Activated CD4-positive, alpha-beta T cell treated with anti-CD3 and anti-CD28 coated beads for 4 hours (primary cell): ENCODE measurements at places on chromosomes 12 and 14.

DNA sequence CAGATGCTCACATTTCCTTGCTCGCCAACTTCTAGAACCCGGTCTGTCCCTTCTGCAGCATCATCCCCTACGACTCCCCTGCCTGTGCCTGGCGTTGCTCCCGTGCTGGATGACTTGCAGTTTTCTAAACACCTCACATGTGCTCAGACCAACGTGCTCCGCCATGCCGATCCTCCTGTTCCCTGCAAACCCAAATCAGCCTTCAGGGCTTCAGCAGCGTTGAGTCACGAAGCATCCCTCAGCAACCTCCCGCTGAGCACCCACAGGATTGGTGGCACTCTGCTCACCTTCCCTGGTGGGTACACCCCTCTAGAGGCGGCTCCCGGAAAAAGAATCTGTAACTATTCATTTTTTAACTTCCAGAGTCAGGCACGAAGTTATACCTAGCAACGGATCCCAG is 2.8 kb upstream of the PIWIL1 start:
- DNase-seq = no peak

GRCh38 chr12:117151403-117152031 is 38.8 kb downstream of the FBXO21 start:
- DNase-seq = no peak

DNA sequence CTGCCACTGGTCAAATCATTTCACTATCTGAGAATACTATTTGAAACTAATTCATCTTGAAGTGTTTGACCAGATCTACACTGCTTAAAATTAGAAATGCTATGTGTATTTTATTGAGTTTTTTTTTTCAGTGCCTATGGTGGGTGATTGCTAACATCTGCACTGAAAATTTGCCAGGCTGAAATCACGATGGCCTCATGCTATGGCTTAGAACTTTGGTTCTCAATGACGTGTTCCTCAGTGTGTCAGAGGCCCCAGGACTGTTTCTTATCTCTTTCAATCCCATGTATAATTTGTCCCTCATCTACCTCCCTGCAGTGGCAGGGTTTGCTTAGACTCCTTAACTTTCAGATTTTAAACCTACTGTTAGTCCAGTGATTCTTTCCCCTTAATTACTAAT is 36.2 kb upstream of the NKX2-8 start:
- no peak for DNase-seq

DNA sequence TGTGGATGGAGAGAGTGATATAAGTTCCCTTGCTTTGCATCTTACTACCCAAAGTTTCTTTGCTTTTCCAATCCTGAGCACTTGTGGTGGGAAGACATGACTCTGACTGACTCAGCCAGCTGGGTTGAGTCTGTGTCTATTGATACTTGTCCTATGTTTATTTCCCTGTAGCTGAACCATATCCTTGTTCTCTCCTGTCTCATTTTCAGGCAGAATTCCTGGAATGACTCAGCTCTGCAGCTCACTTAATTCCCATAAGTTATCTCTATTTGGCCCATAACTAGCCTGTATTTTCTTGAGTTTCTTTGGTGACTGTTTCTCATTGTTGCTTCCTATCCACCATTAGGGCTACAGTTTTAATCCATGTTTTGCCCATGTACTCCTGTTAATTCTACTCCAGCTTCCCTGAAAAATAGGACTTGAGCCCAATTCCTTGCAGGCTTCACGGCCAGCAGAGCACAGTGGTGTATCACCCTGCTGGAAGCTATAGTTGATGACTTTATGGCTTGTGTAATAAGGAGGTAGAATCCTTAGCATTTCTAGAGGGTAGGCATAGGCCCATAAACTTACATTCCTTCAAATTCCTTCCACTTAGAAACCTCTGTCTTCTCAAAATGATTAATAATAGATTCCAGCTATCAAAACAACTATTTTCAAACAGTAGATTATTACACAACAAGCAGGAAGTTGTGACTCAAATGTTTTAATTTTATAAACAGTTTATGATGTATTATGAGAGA is 183.1 kb downstream of the TMTC3 start:
- DNase-seq = no peak

GRCh38 chr14:32897698-32898064 is 41.0 kb upstream of the NPAS3 start:
- no peak for DNase-seq
